ENCODE measurements at places on chromosomes 6 and 20.

DNA sequence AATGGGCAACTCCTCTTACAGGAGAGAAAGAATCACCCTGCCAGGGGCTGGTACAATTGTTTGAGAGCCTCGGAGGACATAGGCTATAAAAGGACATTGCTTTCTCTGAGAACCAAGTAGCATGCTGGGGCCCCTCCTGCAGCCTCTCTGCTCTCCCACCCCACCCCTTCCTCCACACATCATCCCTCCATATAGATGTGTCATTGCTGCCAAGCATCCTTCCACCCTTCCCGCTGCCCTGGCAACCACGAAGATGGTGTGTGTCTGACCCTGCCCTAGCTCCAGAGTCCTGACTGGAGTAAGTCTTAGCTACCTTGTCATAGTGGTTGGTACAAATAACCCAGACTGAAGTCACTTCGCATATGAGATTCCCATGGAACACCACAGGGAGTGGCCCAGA is 129.7 kb downstream of the SNX5 start:
- H3K4me1 ChIP-seq: peaks cover 6% of the 10 kb centered on the region
- no peak overlapping the region for H3K4me3 ChIP-seq
- H3K27me3 ChIP-seq: peaks cover 2% of the 10 kb centered on the region

DNA sequence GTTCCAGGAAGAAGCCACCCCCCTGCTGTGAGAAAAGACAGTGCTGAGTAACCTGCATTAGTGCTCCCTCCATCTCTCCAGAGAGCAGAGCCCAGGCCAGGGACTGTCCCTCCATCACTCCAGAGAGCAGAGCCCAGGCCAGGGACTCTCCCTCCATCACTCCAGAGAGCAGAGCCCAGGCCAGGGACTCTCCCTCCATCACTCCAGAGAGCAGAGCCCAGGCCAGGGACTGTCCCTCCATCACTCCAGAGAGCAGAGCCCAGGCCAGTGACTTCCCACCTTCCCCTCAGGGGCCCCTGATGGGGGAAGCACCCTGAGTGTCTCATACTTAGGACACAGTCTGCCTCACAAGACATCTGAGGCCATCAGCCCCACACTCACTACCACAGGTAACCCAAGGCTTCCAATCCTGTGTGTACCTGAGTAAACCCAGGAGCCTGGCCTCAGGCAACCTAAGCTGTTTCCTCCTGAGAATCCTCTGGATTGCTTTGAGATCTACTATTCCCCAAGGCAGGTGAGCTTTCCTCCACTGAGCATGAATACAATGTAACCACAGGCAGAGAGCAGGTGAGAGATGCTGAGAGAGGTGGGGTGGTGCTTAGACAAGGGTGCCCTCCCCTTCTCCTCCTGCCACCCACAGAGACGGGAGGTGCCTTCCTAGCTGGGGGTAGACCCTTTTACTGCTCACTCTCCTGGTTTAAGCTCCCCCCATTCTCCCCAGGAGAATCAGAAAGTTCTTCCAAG is 4.9 kb downstream of the TBXT start:
- no peak for DNase-seq
- no peaks in the 10 kb centered on the region for H3K36me3 ChIP-seq
- no peak overlapping the region for H3K27ac ChIP-seq
- H3K27me3 ChIP-seq: peaks cover 32% of the 10 kb centered on the region
- no peaks in the 10 kb centered on the region for H3K4me1 ChIP-seq

GRCh38 chr20:6909608-6910007 is 142.1 kb downstream of the BMP2 start:
- no peaks in the 10 kb centered on the region for H3K27me3 ChIP-seq
- H3K27ac ChIP-seq: no peak overlapping the region
- no peaks in the 10 kb centered on the region for H3K36me3 ChIP-seq

- H3K27ac ChIP-seq: peak overlapping the region; percentile 24
- no peak overlapping the region for H3K4me3 ChIP-seq
- no peak for DNase-seq
- no peaks in the 10 kb centered on the region for H3K27me3 ChIP-seq
- peaks cover 74% of the 10 kb centered on the region for H3K4me1 ChIP-seq
These were observed 8.8 kb downstream of the PRDM1 start for GRCh38 chr6:106094964-106095335.

Data from activated T-helper 2 cell treated with anti-CD3 and anti-CD28 coated beads, Interferon-gamma antibody, Interleukin-2, Interleukin-4, amounts not matched to agents 10 μg/mL and 5 μg/mL and 100 μg/mL, durations not matched to agents 14 hours and 24 hours and 36 hours (primary cell).